ENCODE measurements at places on chromosomes 5 and 9.
A peak's percentile ranks its signal among the peaks of the same experiment; 100 is the strongest.

DNA sequence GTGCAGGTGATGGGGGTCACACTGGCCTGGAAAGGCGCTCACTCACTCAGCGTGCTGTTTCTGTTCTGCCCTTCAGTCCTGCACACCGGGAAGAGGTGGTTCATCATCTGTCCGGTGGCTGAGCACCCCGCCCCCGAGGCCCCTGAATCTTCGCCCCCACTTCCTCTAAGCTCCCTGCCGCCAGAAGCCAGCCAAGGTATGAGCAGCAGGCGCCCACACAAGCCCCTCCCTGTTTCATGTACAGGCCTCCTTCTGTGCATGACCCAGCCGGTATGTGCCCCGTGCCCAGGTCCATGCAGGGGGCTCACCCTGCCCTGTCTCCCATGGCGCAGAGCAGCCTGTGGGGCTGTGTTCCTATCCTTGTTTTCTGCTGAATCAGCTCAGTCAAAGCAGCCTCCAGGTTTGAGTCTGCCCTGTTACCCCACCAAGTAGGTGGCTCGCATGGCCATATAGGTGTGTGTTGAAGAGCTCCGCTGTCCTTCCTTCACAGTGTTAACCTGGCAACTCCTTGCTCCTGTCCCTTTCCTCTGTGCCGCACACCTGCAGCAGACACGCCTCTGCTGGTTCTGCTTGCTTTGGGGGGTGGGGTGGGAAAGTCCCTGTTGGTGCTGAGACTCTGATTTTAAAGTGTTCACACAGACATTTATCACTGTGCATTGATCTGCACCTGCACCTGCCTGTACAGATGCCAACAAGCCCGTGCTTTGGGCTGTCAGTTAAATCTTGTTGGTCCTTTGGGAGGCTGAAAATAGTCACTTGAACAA lies 84.8 kb downstream of the WNK2 start:
- DNase-seq = no peak

DNA sequence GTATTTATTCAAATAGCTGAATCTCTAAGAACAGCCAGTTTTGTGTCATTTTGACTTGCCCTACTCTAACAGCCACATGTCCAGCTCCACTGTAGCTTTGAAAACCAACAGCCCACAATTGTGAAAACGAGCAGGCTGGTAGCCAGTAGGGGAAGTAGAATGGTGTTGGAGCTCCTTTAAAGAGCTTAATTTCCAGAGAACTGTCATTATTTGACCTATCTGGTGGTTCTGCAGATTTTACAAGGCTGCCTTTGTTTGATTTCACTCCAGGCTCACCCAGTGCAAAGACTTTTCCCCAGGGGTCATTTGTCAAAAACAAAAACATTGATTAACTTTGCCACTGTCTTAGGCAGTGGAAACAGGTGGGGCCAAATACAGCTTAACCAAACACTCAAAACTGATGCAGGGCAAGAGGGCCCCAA lies 3.2 kb upstream of the PJA2 start:
- no peak for DNase-seq

GRCh38 chr5:61463596-61463995 lies 131.5 kb downstream of the ZSWIM6 start:
- DNase-seq = no peak

DNA sequence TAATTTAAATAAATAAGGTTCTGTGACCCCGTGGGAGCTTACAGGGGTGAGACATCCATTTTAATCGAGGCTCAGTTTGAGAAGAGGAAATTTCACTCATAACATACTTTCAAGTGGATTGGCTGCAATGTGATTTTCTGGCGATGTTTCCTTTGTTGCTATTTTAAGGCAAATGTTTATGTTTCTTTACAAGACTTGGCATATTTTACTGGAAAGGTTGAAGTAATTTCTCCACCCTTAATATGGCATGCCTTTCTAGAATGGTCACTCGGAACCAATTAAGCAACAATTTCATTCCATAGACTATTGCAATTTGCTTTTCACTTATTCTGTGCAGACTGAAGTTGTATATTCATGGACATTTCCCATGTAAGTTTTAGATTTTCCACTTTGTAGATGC lies 438.0 kb upstream of the WWC1 start:
- no peak for DNase-seq

- DNase-seq = no peak
These were observed 11.1 kb upstream of the IFNA5 start for GRCh38 chr9:21316032-21316842.

DNA sequence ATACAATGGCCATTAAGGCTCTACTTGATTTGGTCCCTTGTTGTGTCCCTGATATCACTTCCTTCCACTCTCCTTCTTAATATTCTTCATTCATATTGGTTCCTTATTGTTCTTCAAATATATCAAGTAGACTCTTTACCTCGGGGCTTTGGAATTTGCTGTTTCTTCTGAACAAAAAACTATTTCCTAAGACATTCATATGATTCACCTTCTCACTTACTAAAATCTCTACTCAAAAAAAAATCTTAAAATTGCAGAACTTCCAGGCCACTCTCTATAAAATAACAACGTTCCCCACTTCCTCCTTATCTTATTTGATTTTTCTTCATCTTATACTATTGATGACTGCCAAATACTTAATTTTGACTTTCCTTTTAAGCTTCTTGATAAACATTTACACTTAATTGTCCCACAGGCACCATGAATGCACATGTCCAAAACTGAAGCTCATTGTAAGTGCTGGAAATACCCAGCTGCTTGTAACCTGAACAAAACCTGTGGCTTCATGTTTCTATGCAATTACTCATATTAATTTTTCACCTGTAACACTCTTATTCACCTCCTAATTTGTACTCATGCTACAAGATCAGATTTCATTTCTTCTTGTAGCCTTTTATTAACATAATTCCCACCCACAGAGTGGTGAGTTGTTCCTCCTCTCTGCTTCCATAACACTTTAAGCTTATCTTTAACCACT lies 58.4 kb upstream of the NUDT12 start:
- no peak for DNase-seq

DNA sequence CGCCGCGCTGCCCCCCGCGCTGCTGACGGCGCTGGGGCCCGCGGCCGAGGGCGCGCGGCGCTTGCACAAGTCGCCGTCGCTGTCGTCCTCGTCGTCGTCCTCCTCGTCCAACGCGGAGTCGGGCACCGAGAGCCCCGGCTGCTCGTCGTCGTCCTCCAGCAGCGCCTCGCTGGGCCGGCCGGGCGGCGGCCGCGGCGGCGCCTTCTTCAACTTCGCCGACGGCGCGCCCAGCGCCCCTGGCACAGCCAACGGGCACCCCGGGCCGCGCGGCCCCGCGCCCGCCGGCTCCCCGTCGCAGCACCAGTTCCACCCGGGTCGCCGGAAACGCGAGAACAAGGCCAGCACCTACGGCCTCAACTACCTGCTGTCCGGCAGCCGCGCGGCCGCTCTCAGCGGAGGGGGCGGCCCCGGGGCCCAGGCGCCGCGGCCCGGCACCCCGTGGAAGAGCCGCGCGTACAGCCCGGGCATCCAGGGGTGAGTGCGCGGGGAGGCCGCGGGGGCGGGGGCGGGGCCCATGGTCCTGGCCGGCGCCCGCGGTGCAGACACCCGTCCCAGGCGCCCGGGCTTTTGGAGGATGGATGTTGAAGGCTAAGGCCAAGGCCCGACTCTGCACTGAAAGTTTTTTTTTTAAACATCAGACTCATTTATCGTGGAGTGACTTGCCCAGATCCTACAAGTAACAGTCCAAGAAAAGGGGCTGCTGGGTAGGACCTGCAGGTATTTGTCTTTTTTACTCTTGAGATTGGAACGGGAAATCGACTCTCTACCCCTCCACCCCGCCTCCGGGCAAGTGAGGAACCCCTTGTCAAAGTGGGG lies 1.2 kb downstream of the TENT4A start:
- DNase-seq = no peak

DNA sequence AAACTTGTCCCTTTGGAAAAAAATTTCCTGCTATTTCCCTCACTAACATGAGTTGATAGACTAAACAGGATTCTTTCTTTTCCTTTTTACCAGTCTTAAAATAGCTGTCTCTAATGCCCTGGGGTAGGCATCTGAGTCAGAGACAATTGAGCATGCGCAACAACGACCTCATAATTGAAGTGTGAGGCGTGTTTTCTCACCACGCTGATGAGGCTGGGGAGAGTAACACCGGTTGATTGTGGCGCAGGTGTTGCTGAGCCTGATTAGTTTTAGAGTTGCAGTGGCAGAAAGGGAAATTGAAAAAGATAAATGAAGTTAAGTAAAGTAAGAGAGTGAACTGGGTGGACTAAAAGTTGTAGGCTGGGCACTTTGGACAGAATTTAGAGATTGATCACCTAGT lies 213.7 kb downstream of the TLR4 start:
- DNase-seq = no peak

DNA sequence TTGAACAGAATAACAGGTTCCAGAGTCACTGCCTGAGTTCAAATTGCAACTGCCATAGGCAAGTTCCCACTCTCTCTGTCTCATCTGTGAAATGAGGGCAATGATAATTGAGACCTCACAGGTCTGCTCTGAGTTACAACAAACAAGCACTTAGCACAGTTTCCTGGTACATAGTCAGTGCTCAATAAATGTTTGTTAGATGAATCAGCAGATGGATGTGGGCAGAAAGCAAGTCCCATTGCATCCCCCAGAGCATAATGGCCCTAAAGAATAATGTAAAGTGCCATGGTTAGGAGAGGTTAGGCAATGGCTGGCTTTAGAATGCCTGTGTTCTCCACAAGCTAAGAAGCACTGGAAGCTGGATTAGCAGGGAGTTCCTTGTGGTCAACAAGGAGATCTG lies 136.5 kb upstream of the LARP1 start:
- no peak for DNase-seq

DNA sequence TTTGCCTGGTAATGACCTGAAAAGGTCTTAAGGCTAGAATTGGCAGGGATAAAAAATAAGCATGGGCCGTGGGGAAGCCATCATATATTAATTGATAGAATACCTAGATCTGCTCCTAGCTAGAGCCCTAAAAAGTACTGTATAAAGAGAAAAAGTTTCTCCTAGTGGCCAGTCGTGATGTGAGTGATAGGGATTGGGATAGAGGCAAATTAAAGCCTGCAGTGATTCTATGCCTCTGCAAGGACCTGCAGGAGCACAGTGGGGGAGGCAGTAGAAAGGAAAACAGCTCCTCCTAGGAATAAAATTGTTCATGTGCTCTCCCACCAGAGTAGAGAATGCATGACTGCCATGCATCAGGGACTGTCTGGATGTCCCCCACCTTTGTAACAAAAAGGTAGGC lies 56.2 kb upstream of the FTMT start:
- DNase-seq = no peak

- DNase-seq = no peak
These were observed 449.6 kb downstream of the NTRK2 start for GRCh38 chr9:85118990-85119755.

- peak; percentile 11 for DNase-seq
These were observed 102.4 kb downstream of the CDK5RAP2 start for GRCh38 chr9:120477534-120478001.

- DNase-seq = no peak
These were observed 91.8 kb upstream of the CACNA1B start for GRCh38 chr9:137785704-137786161.

- no peak for DNase-seq
These were observed 914.9 kb downstream of the EFNA5 start for GRCh38 chr5:106755789-106756188.

- DNase-seq = no peak
These were observed 154.4 kb upstream of the GRAMD2B start for GRCh38 chr5:126268697-126269315.

DNA sequence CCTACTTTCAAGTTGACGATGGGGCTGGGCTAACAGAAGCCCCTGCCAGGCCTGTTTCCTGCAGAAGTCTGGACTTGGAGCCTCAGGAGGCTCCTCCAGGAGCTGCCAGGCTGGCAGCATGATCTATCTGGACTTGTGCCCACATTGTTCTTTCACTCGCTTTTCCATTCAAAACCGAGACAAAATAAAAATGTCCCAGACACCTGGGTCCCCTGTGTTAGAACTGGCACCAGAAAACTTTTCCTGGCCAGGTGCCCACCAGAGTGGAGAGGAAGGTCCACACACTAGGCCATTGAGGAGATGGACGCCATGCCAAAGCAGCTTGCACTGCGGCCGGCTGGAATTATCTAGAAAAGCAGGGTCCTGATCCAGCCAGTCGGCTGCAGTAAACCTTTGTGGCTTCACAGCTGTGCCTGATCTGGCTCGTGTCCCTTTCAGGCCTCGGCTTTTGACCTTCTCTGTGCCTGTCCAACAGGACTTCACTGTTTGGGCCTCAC lies 78.2 kb downstream of the GCNT1 start:
- DNase-seq = no peak

DNA sequence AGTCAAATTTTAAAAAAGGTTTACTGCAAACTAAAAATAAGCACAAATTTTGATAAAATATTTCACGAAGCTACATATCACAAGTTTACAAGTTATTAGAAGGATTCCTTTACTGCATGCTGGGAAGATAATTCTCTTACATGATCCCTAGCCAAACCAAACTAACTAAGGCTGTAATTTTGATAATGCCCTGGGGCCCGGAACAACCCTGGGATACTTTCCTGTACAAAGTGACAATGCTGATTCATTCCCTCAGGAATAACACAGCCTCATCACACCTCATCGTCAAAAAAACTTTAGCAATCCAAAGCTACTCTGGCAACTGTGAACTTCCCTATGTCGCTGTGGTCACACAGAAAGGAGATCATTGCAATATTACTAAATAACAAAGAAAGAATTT lies 402.9 kb downstream of the RAB3C start:
- peak; percentile 20 for DNase-seq

GRCh38 chr9:128992995-128993394 lies 35.1 kb downstream of the SH3GLB2 start:
- DNase-seq = no peak

DNA sequence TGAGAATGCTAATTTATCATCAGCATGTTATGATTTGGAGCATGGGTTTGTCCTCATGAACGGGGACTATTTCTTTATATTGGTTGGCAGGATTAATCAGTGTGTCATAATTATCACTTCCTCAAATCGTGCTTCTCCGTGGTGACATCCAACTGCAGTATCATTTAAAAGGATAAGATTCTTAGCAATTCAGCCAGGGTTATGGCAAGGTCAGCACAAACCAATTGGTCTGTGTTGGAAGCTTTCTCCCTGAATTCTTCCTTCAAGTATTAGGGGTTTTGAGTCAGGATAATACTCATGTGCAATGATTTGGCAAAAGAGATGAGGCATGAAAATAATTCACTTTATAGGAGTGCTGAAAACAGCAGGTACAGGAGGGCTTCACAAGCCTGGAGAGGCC lies 5.5 kb upstream of the CAMLG start:
- no peak for DNase-seq

DNA sequence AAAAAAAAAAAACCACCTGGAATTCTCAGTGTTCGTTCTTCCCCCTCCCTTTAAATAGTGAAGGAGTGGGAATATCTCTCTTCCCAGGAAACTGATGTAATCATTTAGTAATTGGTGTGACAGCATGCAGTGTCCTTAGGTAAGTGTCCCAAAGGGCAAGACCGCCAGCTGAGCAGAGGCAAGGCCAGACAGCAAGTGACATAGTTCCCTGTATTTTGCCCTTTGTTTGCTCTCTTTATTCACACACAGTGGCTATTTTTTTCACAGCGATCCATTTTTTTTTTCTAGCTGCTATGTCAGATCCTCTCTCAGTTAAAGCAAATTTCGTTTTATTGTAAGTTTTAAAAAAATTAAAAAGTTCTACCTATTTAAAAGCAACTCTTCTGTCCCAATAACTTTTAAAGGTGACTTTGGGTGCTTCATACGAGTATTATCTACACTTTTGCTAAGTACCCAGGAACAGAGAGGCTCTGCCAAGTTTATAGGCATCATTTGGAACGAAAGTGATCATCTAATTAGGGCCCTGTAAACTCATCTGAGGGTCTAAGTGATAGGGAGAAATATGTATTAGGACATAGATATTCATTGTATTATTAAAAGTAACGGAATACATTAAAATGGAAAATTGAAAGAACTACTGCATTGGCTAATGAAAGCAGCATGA lies 98.2 kb upstream of the ALDH1A1 start:
- DNase-seq = no peak

- no peak for DNase-seq
These were observed 84.9 kb downstream of the RGS3 start for GRCh38 chr9:113548221-113549041.

All from NCI-H2227 treated with DMSO at 0.1 percent for 48 hours (cell line).